ENCODE measurements at places on chromosomes 11 and 22. TPM values are rescaled to one million over a fixed set of nuclear protein-coding genes. Genes with fewer than 3 reads are reported as not detected.

- no peak overlapping the region for H3K4me3 ChIP-seq
- H3K4me1 ChIP-seq, result peaks cover 17% of the 10 kb centered on the region
- H3K27me3 ChIP-seq, result no peaks in the 10 kb centered on the region
- DNase-seq, result no peak
- H3K27ac ChIP-seq, result no peak overlapping the region
Measured at GRCh38 chr11:70402685-70403084, 4.4 kb downstream of the CTTN start.

The PHOX2A gene
- not detected for total RNA-seq

GRCh38 chr22:34370711-34371110, 450.4 kb upstream of the LARGE1 start:
- H3K27ac ChIP-seq, result no peak overlapping the region
- no peak for DNase-seq
- no peak overlapping the region for H3K4me3 ChIP-seq

The SERHL2 gene
- 1.2 TPM for total RNA-seq

DNA sequence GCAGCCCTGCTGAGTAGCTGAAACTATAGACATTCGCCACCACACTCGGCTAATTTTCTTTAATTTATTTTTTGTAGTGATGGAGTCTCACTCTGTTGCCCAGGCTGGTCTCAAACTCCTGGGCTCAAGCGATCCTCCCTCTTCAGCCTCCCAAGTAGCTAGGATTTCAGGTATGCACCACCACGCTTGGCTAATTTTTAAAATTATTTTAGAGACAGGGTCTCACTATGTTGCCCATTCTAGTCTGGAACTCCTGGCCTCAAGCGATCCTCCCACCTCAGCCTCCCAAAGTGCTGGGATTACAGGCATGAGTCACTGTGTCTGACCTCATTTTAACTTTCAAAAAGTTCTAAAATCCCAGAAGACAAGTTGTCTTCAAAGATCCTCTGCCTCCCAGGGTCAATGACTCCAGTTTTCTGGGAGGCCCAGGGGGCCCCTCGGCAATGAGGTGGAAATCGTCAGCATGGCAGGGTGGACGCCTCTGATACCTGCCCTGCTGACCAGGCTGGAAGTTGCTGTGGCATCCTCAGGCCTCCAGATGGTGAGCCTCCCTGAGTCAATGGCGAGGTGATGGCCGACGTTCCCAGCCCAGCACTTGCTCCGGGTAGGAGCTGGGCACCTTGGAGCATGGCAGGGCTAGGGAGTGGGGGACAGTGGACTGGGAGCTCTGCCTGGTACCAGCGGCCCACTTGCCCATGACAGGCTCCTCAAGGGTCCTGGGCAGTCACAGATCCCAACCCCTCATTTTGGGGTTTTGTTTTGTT, 31.1 kb downstream of the RPL3 start:
- DNase-seq, result no peak
- H3K36me3 ChIP-seq, result no peaks in the 10 kb centered on the region
- H3K27me3 ChIP-seq, result no peaks in the 10 kb centered on the region
- H3K27ac ChIP-seq, result no peak overlapping the region
- H3K4me3 ChIP-seq, result no peak overlapping the region

GRCh38 chr11:32168924-32169323, 78.0 kb downstream of the RCN1 start:
- peaks cover 5% of the 10 kb centered on the region for H3K27me3 ChIP-seq
- no peak overlapping the region for H3K4me3 ChIP-seq
- no peak for DNase-seq

GRCh38 chr11:126310200-126310991, 6.5 kb downstream of the DCPS start:
- H3K4me1 ChIP-seq, result no peaks in the 10 kb centered on the region
- peak; percentile 38 for DNase-seq
- H3K4me3 ChIP-seq, result no peak overlapping the region
- no peaks in the 10 kb centered on the region for H3K36me3 ChIP-seq
- H3K27me3 ChIP-seq, result no peaks in the 10 kb centered on the region

GRCh38 chr22:50089682-50090411, at the start of gene MOV10L1:
MOV10L1 (plus strand) TSS chr22:50090006; CDS start chr22:50090089, 83 bp downstream.
- H3K27me3 ChIP-seq, result peaks cover 7% of the 10 kb centered on the region
- no peaks in the 10 kb centered on the region for H3K36me3 ChIP-seq
- H3K4me1 ChIP-seq, result peaks cover 4% of the 10 kb centered on the region
- no peak within 1 kb of the TSS for H3K4me3 ChIP-seq

GRCh38 chr11:65124480-65125196, 2.5 kb downstream of the MRPL49 start:
- no peak overlapping the region for H3K4me3 ChIP-seq
- DNase-seq, result no peak
- peaks cover 39% of the 10 kb centered on the region for H3K36me3 ChIP-seq
- peaks cover 12% of the 10 kb centered on the region for H3K4me1 ChIP-seq

GRCh38 chr11:78295347-78295746, 106.6 kb downstream of the USP35 start:
- H3K4me1 ChIP-seq, result no peaks in the 10 kb centered on the region
- no peaks in the 10 kb centered on the region for H3K36me3 ChIP-seq
- H3K27me3 ChIP-seq, result no peaks in the 10 kb centered on the region
- DNase-seq, result no peak
- no peak overlapping the region for H3K4me3 ChIP-seq

GRCh38 chr11:101835506-101836063, 79.2 kb upstream of the CEP126 start:
- H3K36me3 ChIP-seq, result no peaks in the 10 kb centered on the region
- H3K4me3 ChIP-seq, result no peak overlapping the region
- H3K4me1 ChIP-seq, result no peaks in the 10 kb centered on the region
- H3K27ac ChIP-seq, result no peak overlapping the region
- no peaks in the 10 kb centered on the region for H3K27me3 ChIP-seq

The SYT8 gene
- 0.36 TPM for total RNA-seq

DNA sequence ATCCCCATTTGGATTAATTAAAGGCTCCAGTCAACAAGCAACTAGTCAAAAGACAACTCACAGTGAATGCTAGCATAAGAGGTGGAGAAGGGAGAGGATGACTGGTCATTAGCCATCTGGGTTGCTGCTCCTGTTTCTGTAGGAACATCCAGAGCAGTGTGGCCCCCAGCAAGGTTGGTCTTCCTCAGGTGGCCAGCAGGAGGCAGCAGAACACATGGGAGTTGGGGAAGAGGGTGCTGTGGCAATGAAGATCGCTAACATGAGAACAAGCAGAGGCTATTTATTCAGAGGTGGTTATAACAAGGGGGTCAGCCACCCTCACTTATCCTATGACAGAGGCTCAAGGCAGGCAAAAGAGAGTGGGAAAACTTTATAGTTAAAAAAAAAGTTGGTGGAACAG, 21.3 kb downstream of the IZUMO1R start:
- H3K27ac ChIP-seq, result no peak overlapping the region
- no peak for DNase-seq
- no peaks in the 10 kb centered on the region for H3K27me3 ChIP-seq

All from astrocyte (in vitro differentiated cells and primary cell).